ELR (cell line): ENCODE measurements at places on chromosomes 4 and X.

DNA sequence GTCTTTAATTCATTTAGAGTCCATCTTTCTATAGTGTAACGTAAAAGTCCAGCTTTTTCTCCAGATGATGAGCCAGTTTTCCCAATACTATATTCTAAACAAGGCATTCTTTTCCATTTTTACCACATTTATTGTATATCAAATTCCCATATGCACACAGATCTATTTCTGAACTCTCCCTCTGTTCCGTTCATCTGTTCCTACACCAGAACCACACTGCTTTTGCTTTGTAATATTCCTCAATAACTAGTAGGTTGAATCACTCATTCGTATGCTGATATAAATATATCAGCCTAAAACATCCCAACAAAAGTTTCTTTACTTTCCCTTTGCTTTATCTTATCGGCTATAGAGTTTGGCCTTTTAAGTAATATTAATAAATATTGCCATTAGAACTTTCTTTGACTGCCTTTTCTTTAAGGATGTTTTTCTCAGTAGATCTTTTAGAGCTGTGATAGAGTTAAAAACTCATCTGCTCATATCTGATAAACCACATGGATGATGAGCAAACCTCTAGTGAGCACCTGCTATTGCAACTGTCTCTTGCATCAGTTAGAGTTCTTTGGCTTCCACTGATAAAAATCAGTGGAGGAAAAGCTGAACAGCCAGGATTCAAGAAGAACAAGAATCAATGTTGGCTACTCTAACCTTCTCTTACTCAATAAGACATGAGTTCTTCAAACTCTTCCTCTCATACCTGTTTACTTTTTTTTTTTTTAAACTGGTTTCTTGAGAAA is 13.1 kb upstream of the RPL34 start:
- no peak for DNase-seq

DNA sequence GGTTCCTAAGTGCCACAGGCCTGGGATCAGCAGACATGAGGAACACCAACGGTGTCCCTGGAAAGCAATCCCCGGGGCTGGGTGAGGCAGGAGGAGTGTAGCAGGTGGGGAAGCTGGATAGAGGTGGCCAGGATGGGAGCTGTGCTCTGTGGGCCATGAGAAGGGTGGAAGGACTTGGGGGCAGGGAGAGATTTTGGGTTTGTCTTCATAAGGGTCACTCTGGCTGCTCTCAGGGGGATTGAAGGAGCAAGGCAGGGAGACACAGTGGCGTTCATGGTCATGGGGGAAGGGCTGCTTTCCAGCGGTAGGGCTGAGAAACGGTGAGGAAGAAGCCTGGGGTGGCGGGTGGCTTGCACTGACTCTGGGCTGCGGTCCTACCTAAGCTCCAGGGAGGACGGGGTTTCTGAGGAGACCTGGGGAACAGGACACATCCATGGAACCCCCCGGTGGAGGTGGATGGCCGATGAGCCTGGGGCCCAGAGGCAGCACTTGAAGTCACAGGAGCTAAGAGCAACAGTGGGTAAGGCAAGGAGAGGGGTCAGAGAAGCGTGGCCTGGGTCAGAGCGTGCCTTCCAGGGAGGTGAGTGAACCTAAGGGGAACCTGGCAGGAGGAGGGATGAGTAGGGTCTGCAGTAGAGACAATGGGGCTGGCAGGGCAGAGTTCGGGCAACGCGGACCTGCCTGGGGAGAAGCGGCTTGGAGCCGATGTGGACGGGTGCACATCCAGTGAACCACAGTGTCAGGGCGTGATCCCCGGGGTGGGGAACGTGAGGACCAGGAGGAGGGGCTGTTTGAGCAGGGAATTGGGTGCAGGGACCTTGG is 12.4 kb upstream of the CTBP1 start:
- no peak for DNase-seq

- no peak for DNase-seq
These were observed 22.6 kb downstream of the L1CAM start for GRCh38 chrX:153863251-153863991.

DNA sequence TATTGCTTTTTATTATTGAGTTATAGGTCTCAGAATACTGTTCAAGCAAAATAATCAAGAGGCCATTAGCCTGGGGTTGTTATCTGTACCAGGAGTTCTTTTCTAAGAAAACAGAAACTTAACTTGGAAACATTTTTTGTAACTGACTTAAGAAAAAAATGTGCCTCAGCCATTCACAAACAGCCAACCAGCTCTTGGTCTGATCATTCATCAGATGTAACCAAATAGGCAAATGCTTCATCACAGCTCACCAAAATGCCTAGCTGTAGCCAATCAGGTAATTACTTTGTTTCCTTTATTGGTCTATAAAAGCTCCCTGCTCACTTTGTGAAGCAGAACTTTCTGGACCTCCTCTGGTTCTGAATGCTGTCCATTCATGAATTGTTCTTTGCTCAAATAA is 387.7 kb downstream of the FAT4 start:
- DNase-seq: no peak
